ENCODE measurements at places on chromosomes 11 and 22. TPM values are rescaled to one million over a fixed set of nuclear protein-coding genes. Genes with fewer than 3 reads are reported as not detected.

DNA sequence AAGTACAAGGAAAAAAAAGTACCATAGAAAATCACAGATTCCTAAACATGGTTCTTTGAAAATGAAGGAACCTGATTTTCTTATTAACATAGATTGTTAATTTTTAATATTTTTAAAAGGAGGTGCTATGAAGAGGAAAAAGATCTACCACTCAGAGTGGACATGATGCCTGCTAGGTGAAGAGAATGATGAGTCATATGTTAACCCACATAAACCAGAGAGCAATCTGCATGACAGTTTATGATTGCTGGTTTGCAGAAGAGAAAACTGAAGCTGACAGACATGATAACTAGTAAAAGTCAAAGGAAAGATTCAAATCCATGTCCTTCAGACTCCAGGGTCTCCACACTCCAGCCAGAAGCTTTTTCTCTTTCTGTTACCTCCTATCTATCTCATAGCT lies 1231.7 kb downstream of the LRRC4C start:
- DNase-seq = no peak

- DNase-seq = no peak
These were observed 112.8 kb downstream of the WNT7B start for GRCh38 chr22:45863981-45864751.

The DDTL gene
- 5.9 TPM for polyA plus RNA-seq

The PHOX2A gene
- not detected for polyA plus RNA-seq

DNA sequence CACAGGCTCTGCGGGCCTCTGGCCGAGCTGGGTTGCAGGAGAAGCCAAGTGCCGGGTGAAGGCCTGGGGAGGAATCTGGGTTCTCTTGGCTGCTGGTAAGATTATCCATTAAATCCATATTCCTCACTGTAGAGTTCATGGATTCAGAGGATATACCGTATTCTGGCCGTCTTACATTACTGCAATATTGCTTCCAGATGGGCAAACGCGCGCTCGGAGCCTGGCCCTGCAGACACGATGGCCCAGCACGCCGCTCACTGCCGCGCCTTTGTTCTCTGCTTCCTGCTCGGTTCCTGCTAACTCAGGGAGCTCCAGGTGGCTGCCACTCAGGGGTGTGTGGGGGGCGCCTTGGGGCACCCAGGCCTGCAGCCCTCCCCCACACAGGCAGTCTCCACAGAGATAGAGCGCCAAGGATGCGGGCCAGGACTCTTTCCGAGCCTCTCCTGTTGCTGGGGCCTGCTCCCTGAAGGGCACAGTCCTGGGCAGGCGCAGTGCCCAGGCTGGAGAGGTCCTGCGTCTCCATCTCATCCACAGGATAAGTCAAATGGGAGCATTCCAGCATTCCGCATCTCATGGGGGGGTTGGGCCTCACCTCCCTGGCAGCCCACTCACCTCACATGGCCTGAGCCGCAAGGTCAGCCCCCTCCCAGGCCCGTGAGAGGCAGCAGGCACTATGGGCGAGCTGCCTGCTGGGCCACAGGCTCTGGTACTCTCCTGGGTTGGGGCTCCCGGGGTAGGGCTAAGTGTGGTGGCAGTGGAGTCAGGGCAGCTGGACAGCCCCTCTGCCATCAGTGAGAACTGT lies 14.1 kb upstream of the KCNQ1OT1 start:
- DNase-seq = no peak

DNA sequence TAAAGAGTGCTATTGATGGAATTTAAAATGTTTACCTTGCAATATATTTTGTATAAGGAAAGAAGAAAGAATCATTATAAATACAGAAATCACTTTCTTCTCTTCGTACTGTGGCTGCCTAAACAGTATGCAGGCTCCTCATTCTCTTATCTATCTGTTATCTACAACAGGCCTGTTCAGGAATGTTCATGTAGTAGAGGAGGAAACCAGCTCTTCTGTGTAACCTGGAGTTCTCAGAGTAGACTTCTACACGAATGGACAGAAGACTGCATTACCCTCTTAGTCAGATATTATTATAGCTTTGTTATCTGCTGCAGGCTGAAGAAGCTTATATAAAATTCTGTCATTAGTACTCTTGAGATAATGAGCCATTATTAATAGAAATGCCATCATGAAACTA lies 1225.9 kb upstream of the CNTN5 start:
- DNase-seq = no peak

The SLC22A12 gene
- 5.6 TPM for polyA plus RNA-seq

The A4GALT gene
- polyA plus RNA-seq = 14.5 TPM

- no peak for DNase-seq
These were observed 8.0 kb upstream of the HTATIP2 start for GRCh38 chr11:20355221-20356219.

GRCh38 chr22:40070701-40071100 lies 75.9 kb downstream of the FAM83F start:
- DNase-seq = no peak

DNA sequence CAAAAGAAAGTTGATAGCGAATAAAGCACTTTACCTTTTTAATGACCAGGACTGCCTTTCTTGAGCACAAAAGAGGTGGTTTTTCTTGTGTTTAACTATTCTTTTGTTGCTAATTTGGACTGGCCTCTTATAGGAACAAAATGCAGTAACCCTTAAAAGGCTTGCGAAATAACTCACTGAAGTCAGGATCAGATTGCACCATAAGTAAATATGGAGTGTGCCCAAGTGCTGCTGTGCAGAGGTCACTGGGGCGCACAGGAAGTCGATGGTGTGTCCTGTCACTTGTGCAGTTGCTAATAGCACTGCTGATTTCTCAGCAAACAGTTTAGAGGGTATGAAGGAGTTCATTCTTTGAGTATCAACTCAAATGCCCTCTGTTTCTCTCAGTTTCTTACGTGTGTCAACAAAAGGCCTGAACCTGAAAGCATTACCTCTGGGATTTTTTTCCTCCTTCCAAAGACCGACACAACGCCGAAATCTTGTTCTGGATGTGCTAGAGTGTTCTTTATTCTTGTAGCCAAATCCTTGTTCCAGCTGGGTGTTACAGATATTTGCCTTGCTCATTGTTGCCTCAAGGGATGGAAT lies 71.3 kb downstream of the ATXN10 start:
- no peak for DNase-seq

DNA sequence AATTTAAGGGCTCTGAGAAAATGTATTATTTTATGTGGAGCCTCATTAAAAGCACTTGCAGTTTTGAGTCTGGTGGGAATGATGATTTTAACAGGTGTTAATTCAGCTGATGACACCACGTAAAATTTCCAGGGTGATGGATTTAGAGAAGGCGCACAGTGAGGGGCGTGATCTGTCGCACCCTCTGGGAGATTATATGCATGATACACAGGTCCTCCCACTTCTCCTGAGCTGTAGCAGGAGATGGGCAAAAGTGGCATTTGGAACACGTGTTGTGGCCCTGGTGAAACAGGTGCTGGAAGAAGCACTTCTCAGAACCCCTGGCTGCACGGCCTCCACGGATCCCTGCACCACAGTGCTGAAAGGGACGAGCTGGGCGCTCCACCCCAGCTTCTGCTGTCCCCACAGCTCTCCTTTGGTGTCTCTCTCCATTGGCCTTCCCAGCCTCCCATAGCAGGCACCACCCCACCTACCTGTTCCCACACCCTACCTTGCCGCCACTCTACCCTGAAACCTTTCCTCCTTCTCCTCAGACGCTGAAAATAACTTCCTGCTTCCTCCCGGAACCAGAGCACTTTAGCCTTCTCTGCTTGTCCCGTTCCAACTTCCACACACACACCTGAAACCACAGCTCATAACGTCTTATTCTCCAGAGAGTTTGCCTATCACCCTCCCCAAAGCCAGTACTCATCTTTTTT lies 6.9 kb upstream of the SORL1 start:
- DNase-seq = no peak

DNA sequence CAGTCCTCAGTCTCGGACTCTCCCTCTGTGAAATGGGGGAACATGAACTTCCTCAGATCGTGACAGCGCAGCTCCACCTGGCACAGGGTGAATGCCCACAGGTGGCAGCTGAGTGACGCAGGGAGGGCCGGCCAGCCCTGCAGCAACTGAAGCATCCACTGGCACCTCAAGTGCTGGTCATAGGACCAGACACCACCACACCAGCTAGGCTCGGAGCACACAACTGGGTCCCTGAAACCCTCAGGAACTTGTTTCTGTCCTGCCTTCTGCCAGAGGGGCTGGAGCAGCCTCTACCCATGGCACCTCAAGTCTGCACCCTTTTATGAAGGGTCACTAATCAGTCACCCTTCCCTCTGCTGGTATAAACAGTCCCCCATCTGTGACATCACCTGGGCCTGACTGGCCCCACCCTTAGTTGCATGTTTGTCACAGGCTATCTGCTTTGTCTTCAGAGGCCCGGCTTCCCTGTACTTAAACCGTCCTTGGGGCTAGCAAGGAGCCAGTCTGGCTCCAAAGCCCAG lies 7.4 kb upstream of the CDC42BPG start:
- no peak for DNase-seq

GRCh38 chr11:57167125-57167846 lies 14.5 kb upstream of the LRRC55 start:
- no peak for DNase-seq

GRCh38 chr22:35883031-35883620 lies 145.5 kb downstream of the RBFOX2 start:
- DNase-seq = no peak

The ZP1 gene
- polyA plus RNA-seq = not detected

The CADM1 gene
- 120 TPM for polyA plus RNA-seq

GRCh38 chr11:3126901-3127691 lies 38.0 kb downstream of the OSBPL5 start:
- no peak for DNase-seq

- no peak for DNase-seq
These were observed 23.6 kb upstream of the ME3 start for GRCh38 chr11:86696004-86696403.

The CD248 gene
- 64.4 TPM for polyA plus RNA-seq

DNA sequence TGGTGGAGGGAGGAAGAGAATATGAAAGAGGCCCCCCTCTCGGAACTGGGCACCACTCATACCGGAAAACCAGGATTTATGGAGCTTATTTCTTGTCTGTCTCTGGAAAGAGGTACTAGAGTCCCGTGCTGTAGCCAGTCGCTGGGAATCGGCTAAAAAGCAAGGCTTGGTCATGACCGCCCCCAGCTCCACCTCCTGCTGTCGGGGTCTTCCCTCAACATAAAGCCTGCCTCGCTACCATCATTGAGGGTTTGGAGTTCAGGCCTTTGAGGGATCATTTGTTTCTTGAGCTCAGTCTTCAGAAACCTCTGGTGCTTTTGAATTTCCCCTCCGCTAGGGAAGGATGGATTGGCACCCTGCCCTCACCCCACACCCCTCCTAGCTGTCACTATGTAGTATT lies 97.1 kb downstream of the TSPAN18 start:
- no peak for DNase-seq

DNA sequence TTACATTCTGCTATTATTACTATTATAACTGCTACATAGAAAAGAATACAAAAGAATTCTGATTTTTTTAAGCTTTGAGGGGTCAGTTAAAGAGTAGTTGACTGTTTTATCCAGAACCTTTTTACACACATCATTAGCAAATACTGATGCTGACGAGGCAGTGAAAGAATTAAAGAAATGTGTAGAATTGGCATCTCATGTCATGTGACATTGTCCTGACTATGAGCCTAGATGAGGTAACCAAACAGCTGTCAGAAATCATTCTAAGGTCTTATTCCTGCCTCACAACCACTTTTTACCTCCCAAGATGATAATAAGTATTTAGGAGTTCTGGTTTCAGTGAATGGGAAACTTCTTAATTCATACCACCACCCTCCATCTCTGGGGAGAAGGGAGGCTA lies 121.0 kb downstream of the SLC1A2 start:
- DNase-seq = no peak

DNA sequence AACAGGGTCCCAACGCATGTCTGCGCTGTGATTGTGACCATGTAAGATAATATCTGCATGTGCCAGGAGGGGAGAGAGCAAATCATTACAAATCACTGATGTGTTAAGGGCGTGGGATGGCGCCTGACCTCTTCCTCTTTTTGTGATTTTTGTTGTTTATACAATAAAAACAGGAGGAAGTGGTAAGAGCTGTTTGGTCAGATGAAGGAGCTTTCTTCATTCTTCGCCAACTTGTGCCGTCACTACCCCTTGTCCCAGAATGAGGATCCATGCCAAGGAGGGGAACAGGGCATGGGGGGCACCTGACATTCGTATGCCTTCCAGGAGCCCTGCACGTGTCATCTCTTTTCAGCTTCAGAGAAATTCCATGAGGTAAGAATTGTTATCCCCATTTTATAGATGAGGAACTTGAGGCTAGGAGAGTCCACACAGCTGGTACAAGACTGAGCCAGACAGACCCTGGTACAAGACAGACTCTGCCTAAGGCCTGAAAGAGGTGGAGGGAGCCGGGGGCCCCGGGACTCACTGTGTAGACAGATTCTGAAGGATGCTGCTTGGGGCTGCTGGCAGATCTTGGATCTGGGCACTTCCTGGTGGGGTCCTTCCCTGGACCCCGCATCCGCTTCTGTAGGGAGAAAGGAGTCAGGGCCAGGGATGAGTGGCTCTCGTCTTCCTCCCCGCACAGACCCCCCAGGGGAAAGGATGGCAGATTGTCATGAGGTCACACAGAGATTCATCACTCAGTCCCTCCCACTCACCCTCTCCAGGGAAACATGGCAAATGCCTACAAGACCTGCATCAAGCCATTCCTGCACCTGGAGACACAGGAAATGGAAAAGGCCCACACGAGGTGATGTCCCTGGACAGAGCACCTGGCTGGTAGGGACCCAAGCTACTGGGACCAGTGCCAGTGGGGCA lies 34.6 kb downstream of the NFAM1 start:
- no peak for DNase-seq

The OR56B4 gene
- polyA plus RNA-seq = 0.19 TPM
